ACHN (cell line): ENCODE measurements at places on chromosomes 4 and X.

- DNase-seq, result no peak
Measured at GRCh38 chrX:44459501-44459900, 83.2 kb downstream of the FUNDC1 start.

- DNase-seq, result no peak
Measured at GRCh38 chr4:182758273-182758672, 158.9 kb downstream of the DCTD start.

DNA sequence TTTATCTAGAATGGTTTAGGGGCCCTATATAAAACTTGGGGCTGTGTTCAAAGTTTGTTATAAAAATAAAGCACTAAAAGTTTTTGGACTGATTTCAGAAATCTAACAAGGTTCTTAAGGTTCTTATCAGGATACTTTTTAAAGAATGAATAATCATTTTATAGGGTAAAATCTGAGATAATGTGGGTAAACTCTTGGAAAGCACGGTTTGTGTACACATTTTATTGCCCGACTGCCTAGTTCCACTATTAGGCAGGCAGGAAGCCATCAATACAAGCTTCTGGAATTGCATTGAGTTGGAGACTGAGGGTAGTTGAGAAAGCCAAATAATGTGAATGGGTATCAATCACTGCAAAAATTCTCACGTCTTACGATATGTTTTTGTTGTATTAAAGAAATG lies 331.0 kb upstream of the PITX2 start:
- DNase-seq, result no peak

DNA sequence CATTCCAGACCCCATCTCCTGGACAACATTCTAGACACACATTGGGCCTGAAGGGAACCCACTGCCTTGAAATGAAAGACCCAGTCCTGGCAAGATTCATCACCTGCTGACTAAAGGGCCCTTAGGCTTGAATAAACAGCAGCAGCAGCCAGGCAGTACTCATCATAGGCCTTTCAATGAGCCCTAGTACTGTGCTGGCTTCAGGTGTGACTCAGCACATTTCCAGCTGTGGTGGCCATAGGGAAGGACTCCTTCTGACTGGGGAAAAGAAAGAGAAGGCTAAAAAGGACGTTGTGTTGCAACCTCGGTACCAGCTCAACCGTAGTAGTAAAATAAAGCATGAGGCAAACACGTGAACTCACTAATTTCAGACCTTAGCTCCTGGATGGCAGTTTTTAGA lies 344.0 kb downstream of the ACTRT1 start:
- no peak for DNase-seq

GRCh38 chr4:64384237-64385203 lies 24.7 kb downstream of the TECRL start:
- DNase-seq, result no peak
